ENCODE measurements at places on chromosomes 1 and 21. TPM values are rescaled to one million over a fixed set of nuclear protein-coding genes. Genes with fewer than 3 reads are reported as not detected.

DNA sequence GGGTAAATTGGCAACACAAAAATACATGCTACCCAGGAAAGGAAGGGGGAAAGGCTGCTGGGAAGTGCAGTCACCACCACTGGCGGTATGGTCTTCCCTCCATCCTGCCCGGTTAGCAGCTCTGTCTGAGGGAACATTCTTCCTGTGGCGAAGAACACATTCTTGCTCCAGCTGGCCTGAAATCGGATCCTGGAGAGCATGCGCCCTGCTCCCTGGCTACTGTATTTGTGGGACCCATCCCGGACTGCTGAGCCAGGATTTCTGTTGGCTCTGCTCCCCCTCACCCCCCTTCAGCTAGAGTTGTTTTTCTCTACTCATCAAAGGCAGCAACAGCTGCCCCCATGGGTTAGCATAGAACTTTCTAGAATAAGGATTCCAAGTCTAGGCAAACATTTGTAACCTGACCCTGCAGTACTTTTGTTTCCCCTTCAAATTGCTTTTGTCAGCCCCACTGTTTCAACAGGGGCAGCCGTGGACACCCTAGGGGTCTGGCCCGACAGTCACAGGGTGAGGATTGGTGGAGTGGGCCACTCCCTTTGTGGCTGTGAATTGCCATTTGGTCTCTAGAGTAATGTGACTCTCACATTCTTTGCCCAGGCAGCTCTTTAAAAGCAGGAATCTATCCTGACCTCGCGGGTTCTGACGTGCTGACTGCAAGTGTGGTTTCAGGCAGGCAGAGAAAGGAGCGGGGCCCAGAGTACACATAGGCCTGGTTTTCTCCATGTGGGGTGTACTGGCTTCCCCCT is 157.7 kb downstream of the TOMM20 start:
- no peaks in the 10 kb centered on the region for H3K36me3 ChIP-seq
- DNase-seq, result no peak
- H3K4me1 ChIP-seq, result peaks cover 71% of the 10 kb centered on the region
- H3K27ac ChIP-seq, result peak overlapping the region; percentile 83
- no peaks in the 10 kb centered on the region for H3K27me3 ChIP-seq
- no peak overlapping the region for H3K4me3 ChIP-seq

- no peak overlapping the region for H3K4me3 ChIP-seq
- no peaks in the 10 kb centered on the region for H3K36me3 ChIP-seq
- no peaks in the 10 kb centered on the region for H3K27me3 ChIP-seq
- DNase-seq, result no peak
- peak overlapping the region; percentile 3 for H3K27ac ChIP-seq
- H3K4me1 ChIP-seq, result peaks cover 7% of the 10 kb centered on the region
Observed at GRCh38 chr21:35922618-35923017, 137.7 kb downstream of the SETD4 start.

- H3K27ac ChIP-seq, result no peak overlapping the region
- DNase-seq, result no peak
- no peaks in the 10 kb centered on the region for H3K4me1 ChIP-seq
Observed at GRCh38 chr1:23624440-23624839, 65.1 kb upstream of the ID3 start.

DNA sequence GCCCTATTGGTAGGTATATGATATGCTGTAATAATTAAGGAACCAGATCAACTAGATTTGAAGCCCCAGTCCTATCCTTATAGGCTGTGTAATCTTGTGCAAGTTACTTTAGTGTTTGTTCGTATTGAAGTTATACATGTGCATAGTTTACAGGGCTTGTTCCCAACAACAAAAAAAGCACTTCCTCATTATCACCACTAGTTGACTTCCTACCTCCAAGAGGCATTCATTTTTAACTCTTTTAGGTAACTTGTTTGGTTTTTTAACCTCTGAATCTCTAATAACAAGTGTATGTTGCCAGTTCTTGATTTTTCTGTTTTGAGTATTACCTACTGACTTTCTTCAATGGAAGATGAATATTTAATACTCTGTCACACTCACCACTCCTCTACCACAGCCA is 71.9 kb downstream of the ST3GAL3 start:
- H3K27me3 ChIP-seq, result no peaks in the 10 kb centered on the region
- no peaks in the 10 kb centered on the region for H3K36me3 ChIP-seq
- DNase-seq, result no peak

GRCh38 chr1:87799451-87799850 is 470.8 kb downstream of the LMO4 start:
- H3K27me3 ChIP-seq, result no peaks in the 10 kb centered on the region
- H3K4me3 ChIP-seq, result no peak overlapping the region
- DNase-seq, result no peak
- no peak overlapping the region for H3K27ac ChIP-seq
- H3K4me1 ChIP-seq, result no peaks in the 10 kb centered on the region

DNA sequence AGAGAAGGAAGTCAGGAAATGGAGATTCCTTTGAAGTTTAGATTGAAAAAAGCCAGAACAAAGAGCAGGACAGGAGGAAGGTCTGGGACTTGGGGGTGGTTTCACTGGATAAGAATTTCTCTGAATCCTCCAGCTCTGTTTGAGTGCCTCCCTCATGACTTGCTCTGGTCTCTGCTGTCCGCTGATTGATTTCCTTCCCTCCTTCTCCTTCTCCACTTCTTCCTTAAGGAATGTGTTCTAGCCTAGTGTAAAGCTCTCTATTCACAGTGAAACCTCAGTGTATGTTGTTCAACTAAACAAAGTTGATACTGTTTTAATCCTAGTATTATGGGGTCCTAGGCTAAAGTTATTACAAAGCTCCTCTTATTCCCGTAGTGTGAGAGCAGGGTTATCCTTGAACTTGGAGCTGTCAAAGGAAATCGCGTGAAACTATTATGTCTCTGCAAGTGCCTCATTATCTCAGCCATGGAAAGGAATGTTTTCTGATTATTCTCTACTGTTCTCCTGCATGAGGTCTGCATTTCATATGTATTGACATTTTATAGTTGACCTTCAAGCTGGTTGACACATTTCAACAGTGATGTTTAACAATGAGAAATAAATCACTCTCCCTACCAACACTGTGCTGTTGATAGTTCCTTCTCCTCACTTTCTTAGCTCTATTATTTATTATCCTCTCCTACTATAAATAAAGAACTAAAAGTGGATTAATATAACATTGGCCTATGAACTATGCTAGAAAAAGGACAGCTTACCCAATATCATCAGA is 82.7 kb upstream of the KCTD3 start:
- no peaks in the 10 kb centered on the region for H3K27me3 ChIP-seq
- no peak overlapping the region for H3K27ac ChIP-seq
- DNase-seq, result no peak
- H3K4me3 ChIP-seq, result no peak overlapping the region
- no peaks in the 10 kb centered on the region for H3K4me1 ChIP-seq

DNA sequence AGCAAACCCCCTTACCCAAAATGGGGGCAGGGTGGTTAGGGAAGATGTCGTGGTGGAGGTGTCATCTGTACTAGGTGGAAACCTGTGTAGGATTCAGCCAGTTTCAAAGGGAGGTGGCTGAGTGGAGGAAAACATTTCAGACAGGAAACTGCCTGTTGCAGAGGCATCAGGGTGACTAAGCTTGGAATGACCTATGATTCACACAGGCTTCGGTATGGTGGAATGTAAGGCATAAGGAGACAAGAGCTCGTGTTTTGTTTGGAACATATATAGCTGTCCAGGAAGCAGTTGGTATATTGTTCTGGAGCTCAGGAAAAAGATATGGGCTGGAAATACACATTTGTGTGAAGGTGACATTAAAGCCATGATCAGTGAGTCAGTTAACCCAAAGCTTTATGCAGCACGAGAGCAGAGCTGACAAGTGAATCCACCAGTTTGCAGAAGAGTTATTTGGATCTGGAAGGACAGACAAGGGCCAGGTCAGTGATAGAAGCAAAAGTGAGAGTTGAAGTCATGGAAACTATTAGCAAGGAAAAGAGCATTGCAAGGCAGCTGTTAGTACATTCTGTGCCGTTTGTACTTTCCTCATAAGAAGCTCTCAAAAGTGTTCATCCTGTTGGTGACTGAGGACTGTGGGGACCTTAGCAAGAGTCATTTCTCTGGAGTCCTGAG is 12.2 kb downstream of the UTP25 start:
- no peak overlapping the region for H3K4me3 ChIP-seq
- no peak for DNase-seq
- no peaks in the 10 kb centered on the region for H3K27me3 ChIP-seq
- peak overlapping the region; percentile 36 for H3K27ac ChIP-seq
- H3K4me1 ChIP-seq, result no peaks in the 10 kb centered on the region

GRCh38 chr1:205716371-205717132 is 33.4 kb downstream of the NUCKS1 start:
- H3K4me3 ChIP-seq, result no peak overlapping the region
- H3K36me3 ChIP-seq, result peaks cover 19% of the 10 kb centered on the region
- no peak overlapping the region for H3K27ac ChIP-seq
- no peaks in the 10 kb centered on the region for H3K4me1 ChIP-seq
- no peaks in the 10 kb centered on the region for H3K27me3 ChIP-seq
- DNase-seq, result no peak

DNA sequence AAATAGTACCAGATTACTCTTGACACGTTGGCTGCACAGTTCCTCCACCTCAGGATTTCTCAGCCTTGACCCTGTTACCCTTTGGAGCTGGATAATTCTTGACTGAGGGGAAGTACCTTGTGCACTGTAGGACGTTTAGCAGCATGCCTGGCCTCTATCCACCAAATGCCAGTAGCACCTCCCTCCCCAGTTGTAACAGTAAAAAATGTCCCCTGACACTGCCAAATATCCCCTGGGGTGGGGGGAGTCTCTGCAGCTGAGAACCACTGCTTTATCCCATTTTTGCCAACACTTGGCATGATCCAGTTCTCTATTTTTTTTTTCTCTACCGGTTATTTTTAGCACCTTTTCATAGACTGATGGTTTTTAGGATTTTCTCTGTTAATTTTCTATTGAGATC is 34.0 kb downstream of the C1orf198 start:
- no peaks in the 10 kb centered on the region for H3K36me3 ChIP-seq
- no peaks in the 10 kb centered on the region for H3K27me3 ChIP-seq
- H3K4me3 ChIP-seq, result no peak overlapping the region
- H3K27ac ChIP-seq, result no peak overlapping the region
- no peaks in the 10 kb centered on the region for H3K4me1 ChIP-seq
- no peak for DNase-seq

The CPTP gene
- 31.5 TPM for total RNA-seq

The ERICH3 gene
- not detected for total RNA-seq

The RUNX1 gene
- 8.2 TPM for total RNA-seq

The GNAI3 gene
- 8.2 TPM for total RNA-seq

The CFHR4 gene
- total RNA-seq, result not detected

The KPRP gene
- total RNA-seq, result 0.26 TPM

The KRTAP19-1 gene
- total RNA-seq, result not detected

The CD1B gene
- total RNA-seq, result not detected

The FCRLB gene
- 0.70 TPM for total RNA-seq

All from esophagus squamous epithelium (tissue), 5 donors.